ENCODE measurements at places on chromosomes 6 and 20.

DNA sequence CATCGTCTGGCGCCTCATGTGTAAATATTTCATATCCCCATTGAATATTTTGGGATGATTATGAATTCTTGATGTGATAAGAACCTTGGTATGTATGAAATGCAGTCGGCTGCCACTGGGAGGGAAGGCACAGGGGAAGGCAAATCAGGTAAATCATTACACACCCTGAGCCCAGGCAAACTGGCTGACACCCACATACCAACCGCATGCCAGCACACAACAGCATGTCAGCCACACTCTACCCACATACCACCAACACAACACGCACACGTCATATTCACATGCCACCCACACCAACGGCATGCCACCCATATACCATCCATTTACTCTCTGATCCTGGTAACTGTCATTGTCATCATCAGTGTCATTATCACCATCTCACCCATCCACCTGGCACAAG is 28.3 kb upstream of the MDGA1 start:
- DNase-seq = no peak

- no peak for DNase-seq
Observed at GRCh38 chr20:49417843-49418555, 64.5 kb downstream of the KCNB1 start.

DNA sequence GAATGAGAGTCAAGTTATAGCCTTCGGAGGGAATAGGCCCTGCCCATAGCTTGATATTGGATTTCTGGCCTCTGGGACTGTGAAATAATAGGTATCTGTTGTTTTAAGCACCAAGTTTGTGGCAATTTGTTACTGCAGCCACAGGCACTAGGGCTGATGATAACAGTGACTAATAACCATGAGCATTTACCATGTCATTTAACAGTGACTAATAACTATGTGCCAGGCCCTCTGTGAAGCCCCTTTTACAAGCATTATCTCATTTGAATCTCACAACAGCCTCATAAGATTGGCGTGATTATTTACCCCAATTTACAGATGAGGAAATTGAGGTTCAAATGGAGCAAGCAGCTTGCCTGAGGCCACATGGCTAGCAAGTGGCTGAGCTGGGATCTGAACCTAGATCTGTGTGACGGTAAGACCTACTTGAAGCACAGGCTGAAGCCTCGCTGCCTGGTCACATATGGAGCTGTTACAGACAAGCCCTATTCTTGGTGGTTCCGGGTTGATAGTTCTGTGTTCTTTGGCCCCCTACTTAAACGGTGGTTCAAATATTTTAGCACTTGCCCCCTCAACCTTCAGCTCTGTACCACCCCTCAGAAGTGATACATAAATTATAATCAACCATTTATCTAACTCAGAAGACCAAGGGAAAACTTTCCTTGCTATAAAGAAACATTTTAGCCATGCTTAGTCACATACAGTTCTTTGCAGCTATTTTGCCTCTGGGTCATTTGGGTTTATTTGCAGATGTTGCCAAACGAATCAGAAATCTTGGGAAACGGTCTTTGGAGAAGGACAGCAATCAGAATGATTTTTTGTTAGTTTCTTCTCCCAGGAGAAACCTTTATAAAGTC is 98.3 kb downstream of the ELOVL5 start:
- no peak for DNase-seq

- no peak for DNase-seq
Observed at GRCh38 chr6:26319405-26320128, 45.4 kb upstream of the BTN3A2 start.

DNA sequence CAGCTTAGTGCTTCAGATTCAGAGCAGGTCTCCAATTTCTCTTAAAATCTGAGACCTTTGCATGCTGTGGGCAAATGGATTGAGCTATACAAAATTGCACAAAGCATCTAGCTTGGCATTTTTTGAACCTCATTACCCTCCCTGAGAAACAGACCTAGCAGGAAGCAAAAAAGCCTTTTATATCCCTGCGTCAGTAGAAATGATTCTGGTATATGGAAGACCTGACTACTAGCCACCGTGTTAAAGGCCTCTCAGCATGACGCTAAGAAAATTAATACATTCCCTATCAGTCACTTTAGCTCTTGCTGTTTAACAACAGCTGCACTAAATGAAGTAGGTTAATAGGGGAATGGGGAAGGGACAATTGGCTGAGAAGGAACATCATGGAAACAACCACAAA is 110.7 kb upstream of the SMLR1 start:
- no peak for DNase-seq

Data from NAMALWA (cell line).